Hematopoietic multipotent progenitor cell treated with erythropoietin and hydrocortisone succinate and interleukin-3 and kit ligand, for 6 days (in vitro differentiated cells): ENCODE measurements at places on chromosomes 1 and 21.
A peak's percentile ranks its signal among the peaks of the same experiment; 100 is the strongest.

DNA sequence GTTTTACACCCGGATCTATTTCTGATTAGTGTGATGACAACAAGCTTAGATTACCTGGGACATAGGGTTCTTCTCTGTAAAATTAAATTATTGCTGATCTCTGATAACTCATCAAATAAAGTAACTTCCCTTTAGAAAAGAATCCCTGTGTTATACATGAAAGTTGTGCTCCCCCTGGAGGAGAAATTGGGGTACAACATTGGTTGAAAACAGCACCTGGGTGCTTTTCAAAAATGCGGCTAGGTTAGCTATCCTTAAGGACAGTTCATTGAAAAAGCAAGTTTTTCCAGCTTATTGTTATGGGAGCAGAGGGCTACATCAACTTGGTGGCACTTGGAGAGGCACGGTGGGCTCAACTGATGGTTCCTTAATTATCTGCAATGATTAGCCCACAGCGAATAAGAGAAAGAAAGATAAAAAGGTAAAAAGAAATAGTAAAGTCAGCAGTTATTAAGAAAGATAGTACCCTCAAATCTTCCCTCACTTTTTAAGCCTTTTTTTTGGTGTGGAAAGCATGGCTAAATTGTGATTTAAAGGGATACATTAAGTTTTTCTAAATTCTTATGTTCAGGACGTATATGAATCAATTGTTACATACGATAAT lies 97.8 kb downstream of the FMN2 start:
- peak; percentile 74 for DNase-seq

- no peak for DNase-seq
Observed at GRCh38 chr1:16242556-16243214, 5.7 kb upstream of the CPLANE2 start.

- DNase-seq: no peak
Observed at GRCh38 chr1:8679929-8680663, 137.3 kb downstream of the RERE start.

DNA sequence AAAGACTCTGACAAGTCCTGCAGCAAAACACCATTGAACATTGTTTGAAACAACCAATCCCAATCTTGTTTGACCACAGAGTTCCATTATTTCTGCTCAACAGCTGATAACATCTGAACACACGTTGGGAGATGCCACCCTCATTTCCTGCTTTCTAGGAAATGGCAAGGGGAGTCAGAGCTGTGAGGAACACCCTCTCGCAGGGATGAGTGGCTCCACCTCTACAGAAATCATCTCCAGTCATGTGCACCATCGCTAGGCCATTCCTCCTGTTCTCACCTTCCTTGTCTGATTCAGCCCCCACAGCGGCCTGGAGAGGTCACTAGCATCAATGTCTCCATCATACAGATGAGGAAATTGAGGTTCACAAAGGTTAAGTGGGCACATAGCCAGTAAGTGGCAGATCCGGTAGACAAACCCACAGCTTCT lies 22.4 kb upstream of the RUNX3 start:
- peak; percentile 76 for DNase-seq

DNA sequence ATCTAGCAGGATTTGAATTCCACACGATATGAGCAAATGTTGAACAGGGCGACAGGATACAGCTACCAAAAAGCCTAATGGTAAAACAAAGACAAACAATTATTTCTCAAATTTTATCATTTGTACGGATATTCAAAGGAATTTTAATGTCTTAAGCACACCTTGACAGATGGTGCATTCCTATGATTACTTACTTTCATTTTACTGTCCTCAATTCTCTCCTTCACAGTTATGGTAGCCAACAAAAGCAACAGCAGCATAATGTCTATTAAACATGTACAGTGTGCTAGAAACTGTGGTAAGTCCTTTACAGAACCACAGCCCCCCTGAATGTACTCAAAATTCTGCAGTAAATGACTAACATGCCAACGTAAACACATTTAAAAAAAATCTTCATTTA lies 365.8 kb downstream of the SMYD3 start:
- no peak for DNase-seq

DNA sequence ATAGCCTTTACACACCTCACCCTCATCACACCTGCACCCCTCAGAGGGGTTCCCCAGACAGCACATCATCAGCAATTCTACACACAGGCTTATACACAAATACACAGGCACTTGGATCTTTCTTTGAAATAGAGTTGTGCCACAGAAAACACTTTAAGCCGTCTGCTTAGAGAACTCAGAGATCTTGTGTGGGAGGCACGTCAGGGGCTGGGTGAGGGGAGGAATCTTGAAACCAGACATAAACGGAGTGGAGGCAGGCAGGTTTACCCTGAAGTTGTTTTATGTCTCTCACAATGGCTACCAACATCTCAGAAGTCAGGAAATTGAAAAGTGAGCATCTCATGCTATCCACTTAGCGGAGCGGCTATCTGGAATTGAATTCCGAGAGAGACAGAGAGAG lies 151.9 kb upstream of the GJB5 start:
- no peak for DNase-seq

GRCh38 chr21:34881421-34881820 lies 167.7 kb downstream of the RUNX1 start:
- no peak for DNase-seq

DNA sequence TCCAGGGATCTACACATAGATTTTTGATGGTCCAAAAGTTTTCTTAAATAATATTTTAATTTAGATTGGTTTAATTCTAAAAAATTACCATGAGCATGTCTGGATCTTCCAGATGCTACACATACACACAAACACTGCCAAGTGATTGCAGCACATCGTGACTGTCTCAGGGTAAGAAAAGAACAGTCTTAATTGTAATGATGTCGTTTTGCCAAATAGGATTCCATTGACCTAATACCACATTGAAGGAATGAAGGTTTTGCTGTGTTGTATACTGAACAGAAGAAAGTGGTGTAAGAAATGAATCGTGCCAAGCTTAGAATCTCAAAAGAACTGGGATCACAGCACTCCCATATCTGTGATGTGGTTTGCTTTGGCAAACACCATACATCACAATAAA lies 633.3 kb upstream of the CAMK1G start:
- no peak for DNase-seq

GRCh38 chr1:109539676-109540075 lies at the start of gene GPR61:
TSS of gene GPR61 (plus strand) at chr1:109539872. CDS start at chr1:109543023, 3,151 bp downstream.
- no peak for DNase-seq

GRCh38 chr1:15198684-15199083 lies 45.1 kb downstream of the TMEM51 start:
- no peak for DNase-seq

DNA sequence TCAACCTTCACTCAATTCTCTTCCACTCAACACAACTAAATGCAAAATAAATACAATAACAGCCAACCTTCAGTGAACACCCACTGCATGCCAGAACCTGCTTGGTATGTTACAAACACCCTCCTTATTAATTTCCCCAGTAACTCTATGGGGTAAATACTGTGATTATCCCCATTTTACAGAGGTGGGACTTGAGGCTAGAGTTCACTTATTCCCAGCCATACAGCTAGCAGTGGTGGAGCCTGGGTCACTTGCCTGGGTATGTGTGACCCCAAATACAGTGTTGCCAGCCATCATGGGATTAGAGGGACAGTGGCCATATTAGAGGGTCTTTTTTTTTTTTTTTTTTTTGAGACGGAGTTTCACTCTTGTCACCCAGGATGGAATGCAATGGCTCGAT lies 1.6 kb downstream of the CPLANE2 start:
- no peak for DNase-seq

DNA sequence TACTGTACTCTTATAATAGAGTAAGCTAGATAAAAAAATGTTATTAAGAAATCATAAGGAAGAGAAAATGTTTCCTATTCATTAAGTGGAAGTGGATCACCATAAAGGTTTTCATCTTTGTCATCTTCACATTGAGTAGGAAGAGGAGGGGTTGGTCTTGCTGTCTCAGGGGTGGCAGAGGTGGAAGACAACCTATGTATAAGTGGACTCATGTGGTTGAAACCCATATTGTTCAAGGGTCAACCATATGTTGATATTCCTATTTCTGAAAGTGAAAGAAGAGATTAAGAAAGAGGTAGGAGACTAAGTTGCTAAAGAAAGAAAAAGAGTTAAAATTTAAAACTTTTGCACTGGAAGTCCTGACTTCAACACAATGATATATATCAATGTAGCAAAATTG lies 4.9 kb upstream of the ZP4 start:
- no peak for DNase-seq

GRCh38 chr1:7375781-7376660 lies 395.1 kb upstream of the VAMP3 start:
- no peak for DNase-seq

GRCh38 chr1:33168556-33169289 lies 13.1 kb downstream of the TRIM62 start:
- DNase-seq: no peak

GRCh38 chr21:23131177-23131576 lies 2133.0 kb downstream of the NCAM2 start:
- no peak for DNase-seq

DNA sequence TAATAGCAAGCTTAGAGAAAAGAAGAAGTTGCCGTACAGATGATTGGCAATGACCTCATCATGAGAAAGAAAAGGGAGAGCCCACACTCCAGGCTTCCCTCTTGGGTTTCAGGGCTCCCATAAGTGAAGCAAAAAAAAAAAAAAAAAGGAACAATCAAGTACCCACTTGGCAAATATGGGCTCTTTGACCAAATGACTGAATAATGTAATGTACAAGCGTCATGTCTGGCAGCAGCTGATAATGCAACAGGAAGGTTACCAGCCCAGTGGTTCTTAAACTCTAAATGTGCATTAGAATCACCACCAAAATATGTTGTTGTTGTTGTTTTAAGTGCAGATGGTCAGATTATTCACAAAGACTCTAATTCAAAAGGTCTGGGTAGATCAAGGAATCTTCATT lies 13.5 kb downstream of the TNFSF4 start:
- DNase-seq: peak; percentile 50

GRCh38 chr1:2091611-2092604 lies 41.7 kb downstream of the PRKCZ start:
- peak; percentile 49 for DNase-seq

- no peak for DNase-seq
Observed at GRCh38 chr1:161032409-161032808, 6.4 kb downstream of the TSTD1 start.

- DNase-seq: no peak
Observed at GRCh38 chr21:45424854-45425795, 20.2 kb downstream of the COL18A1 start.

- peak; percentile 44 for DNase-seq
Observed at GRCh38 chr1:160163615-160164014, 12.2 kb downstream of the ATP1A4 start.

GRCh38 chr1:20949871-20950590 lies 162.9 kb upstream of the HP1BP3 start:
- peak; percentile 51 for DNase-seq

DNA sequence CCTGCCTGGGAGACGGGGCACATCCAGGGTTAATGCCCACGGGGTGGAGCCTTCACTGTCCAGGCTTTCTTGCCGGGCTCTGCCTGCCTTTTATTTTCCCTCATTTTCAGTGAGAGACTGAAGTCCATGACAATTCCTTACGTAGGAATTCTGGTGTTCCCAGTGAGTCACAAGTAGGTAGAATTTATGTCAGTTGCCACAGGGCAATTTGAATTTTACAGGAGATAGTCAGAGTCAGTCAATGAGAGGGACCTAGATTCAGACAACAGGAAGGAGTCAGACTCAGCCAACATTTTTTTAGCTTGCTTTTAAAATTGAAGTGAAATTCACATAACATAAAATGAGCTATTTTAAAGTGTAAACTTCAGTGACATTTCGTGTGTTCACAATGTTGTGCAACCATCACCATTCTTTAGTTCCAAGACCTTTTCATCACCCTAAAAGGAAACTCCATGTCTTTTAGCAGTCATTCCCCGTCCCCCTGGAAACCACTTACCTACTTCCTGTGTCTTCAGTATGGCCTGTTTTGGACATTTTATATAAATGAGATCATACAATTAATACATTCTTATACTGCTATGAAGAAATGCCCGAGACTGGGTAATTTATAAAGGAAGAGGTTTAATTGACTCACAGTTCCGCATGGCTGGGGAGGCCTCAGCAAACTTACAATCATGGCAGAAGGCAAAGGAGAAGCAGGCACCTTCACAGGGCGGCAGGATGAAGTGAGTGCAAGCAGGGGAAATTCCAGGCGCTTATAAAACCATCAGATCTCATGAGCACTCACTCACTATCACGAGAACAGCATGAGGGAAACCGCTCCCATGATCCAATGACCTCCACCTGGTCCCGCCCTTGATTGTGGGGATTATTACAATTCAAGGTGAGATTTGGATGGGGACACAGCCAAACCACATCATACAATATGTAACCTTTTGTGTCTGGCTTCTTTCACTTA lies 14.6 kb downstream of the AJAP1 start:
- DNase-seq: no peak

DNA sequence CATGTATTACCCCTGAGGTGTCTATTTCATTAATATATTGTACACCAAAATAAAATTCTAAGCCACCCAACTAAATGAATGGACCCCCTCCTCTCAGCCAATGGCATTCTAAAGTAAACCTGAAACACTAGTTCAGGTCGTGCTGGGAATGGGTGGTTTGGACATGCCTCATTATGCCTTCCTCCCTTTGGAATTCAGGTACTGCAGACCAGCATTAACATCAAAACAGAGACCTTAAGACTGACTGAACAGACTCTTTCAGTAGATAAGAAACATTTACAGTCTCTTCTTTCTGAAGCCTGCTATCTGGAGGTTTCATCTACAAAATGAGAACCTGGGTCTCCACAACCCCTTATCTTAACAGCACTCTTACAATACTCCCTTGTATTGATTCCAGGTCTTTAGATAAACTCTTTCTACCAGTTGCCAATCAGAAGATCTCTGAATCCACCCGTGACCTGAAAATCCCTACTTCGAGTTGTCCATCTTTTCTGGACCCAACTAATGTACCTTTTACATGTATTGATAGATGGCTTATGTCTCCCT lies 93.6 kb downstream of the PKN2 start:
- peak; percentile 7 for DNase-seq

DNA sequence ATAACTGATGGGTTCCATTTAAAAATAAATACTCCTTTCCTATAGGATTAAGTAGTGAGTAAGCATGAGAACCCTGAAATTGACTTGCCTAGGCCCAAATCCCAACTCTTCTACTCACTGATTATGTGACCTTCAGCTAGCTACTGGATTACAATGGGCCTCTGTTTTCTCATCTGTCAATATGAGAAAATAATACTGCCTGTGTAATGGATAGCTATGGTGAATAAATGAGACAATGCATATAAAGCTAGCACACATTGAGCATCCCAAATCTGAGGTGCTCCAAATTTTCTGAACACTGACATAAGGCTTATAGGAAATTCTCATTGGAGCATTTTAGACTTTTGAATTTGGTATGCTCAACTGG lies 5.3 kb upstream of the LRRC8C start:
- no peak for DNase-seq
